ENCODE measurements at places on chromosomes 4 and X.

DNA sequence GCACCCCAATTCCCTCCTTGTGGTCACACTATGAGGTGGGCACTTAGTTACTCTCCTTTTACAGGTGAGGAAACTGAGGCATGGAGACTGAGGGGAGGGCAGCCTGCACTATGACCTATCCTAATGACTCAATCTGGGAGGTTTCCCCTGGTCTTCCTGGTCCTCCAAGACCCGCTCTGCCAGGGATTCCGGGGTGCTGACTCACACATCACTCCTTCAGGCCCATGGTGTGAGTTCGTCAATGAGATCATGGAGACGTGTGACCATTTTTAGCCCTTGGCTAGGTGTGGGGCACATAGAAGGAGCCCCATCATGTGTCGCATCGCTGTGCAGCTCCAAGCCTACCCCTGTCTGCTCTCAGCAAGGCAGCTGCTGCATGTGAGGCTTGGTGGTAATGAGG, 32.4 kb upstream of the BCOR start:
- no peak for DNase-seq

DNA sequence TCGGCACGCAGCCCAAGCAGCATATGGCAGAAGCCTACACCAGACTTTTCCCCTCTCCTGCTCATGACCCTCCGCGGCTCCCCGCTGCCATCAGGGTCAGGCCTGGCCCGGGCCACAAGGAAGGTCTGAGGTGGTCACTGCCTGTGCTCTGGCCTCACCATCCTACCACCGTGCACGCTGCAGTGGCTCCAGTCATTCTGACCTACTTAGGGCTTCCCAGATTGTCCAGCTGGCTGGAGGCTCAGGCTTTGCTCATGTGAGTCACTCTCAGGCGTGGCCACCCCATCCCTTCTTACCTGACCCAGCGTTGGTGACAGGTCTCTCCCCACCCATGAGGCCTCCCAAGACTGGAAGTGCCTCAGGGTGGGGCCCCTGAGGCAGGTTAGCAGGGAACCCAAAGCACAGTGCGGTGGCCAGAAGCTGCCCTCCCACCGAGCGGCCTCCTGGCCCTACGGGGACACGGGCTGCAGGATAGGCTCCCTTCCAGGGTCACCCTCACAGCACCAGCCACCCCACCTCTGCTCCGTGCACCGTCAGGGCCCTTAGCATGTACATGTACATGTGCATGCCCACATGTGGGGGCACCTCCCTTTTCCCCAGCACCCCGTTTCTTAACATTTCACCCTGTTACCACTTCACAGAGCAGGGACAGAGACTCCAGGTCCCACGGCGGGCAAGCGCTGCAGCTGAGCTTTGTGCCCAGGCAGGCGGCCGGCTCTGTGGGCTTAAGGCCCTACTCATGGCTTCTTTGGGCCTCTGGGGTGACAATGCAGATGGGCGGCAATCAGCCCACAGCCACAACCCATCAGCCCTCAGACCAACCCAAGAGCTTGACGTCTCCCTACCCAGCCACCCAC, 2.2 kb downstream of the TREX2 start:
- DNase-seq = no peak

DNA sequence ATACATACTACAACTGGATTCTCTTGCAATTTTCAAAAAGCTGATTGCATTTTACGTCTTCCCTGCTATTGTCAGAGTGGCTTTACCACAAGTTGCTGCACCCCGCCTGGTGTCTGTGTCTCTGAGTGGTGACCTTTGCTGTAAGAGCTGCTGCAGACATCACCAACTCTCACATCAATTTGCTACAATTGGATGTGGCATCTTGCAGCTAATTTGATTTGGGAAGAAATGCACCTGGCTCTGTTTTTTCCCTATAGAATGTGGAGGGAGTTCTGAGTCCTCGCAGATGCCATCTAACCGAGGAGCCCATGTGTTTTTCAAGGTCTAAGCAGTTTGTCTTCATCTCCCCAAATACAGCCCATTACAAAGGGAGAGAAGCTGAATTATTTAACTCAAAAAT, 73.8 kb upstream of the PHOX2B start:
- no peak for DNase-seq

GRCh38 chr4:83114576-83114975, at the start of gene PLAC8:
Gene PLAC8, minus strand, starts transcription at chr4:83114729. Its CDS starts 6,808 bp downstream, at chr4:83107921.
- DNase-seq = no peak

GRCh38 chr4:80133240-80133783, 60.3 kb upstream of the ANTXR2 start:
- DNase-seq = no peak

DNA sequence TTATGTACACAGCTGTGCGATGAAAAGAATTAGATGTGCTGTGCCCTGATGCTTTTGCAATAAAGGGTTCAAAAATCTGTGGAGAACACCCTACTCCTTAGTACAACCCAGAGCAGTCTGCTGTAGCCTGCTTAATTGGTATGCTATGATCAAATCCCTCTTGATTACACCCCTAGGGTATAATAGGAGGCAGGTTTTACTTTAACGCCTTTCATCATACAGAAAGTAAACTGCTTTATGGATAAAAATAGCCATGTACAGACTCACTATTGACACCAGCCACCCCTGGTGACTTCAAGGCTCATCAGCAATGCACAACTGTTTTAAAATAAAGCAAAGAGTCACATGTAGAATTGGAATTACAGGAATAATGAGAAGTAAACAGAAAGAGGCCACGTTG, 315.3 kb downstream of the DMD start:
- DNase-seq = peak; percentile 96

GRCh38 chr4:11081006-11081405, 347.7 kb downstream of the HS3ST1 start:
- no peak for DNase-seq

DNA sequence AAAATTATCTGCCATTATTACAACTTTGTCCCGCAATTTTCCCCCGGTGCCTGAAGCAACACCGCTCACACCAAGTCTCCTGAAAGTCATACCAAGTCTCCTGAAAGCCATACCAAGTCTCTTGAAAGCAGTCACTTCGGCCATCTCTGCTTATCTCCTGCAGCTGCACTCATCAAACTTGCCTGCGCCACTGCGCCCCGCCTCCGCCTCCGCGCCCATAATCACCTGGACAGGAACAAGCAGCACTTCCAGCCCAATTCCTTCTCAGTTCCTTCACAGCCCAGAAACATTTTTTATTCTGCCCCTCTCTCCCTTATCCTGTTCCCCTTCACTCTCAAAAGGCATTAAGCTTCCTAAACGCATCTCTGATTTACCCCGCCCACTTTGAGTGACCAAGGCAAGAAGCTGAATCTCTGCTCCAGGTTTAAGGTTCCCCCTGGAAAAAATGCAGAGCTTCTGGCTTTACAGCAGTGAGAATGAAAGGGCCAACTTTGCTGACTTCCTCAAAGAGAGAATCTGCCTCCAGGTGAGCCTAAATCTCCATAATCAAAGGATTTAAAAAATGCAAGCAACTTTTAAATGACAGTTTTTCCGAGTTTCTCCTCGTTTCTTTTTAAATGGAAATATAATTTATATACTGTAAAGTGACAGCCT, 7.7 kb downstream of the GPR50 start:
- DNase-seq = no peak

GRCh38 chr4:16161851-16162408, 64.3 kb downstream of the TAPT1 start:
- no peak for DNase-seq

- DNase-seq = no peak
Measured at GRCh38 chrX:26915064-26915463, 548.1 kb downstream of the PPP4R3C start.

DNA sequence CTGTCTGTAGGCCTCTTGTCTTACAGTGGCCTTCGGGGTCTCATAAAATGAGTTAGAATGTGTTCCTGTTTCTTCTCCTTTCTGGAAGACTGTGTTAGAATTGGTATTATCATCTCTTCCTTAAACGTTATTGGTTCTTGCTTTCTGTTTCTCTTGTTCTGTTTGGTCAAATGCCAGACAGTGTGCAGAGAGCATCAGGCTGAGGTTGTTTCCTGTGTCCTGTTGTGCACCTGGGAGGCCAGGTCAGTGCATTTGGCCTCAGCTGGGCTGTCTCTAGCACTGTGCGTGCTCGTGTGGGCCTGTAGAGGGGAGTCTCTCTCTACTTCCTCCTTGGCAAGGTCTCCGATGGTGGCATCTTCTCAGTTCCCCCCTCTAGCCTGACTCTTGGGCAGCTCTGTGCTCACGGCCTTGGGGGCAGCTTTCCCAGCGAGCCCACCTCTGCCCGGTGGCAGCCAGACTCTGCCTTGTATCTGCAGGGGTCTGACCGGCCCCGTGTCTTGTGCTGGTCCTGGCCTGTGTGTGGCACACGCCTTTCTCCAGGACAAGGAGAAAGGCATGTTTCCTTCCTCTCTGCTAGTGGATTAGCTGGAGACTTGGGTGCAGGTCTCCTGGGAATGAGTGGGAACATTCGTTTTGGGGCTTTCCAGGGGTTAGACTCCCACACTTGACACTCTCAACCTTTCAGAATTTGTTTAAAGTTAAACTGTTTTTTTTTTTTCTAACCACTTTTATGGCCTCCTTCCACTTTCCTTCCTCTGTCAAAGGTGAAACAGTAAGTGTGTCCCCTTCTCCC, 62.3 kb downstream of the FAM193A start:
- DNase-seq = no peak

GRCh38 chr4:143025081-143025704, 159.5 kb upstream of the USP38 start:
- no peak for DNase-seq

DNA sequence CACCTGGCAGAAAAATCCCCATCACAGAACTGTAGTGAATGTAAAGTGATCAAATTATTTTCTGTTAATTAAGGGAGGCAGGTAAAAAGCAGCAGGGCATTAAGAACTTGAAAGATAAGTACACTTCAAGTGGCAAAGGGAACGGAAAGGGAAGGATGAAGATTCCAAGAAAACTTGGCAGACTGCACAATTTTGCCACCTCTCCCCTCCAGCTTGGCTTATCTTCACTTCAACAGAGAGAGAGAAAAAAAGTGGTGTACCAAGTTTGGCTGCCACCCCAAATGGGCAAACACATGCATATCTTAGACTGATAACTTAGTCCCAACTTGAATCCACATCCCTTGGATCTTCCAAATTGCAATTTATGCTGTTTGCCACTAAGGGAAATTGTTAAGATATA, 598.1 kb upstream of the ACTRT1 start:
- DNase-seq = peak; percentile 7

DNA sequence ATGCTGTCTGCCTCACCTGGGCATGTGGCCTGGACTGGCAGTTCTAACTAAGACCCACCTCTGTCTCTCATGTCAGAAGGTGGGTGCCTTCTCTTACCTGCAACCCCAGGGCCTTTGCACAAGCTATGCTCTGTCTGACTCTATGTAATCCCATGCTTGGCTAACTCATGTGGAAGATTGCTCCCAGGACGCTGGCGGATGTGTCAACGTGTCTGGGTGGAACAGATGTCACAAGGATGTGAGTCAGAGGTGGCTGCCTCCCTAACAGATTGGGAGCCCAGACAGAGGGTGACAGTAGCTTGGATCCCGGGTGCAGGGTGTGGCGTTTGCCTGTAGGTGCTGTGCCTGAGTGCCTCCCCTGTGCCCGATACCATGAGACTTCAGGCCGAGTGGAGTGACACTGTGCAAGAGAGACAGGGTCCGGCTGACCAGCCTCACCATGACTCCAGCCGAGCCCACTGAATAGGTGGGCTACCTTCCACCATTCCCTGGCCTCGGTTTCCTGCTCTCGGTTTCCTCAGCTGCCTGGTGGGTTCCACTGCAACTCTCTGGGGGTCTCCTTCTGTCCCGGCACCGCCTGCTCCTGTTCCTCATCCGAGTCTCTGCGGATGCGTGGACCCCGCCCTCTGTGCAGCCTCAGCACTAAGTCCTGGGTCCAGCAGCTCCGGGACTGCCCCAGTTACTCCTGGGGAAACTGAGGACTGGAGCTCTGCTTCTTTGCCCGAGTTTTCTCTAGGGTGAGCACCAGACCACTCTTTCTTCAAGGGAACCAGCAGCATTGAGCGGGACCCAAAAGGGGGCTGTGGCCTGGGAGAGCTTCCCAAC, 11.0 kb downstream of the SH3BP2 start:
- no peak for DNase-seq

DNA sequence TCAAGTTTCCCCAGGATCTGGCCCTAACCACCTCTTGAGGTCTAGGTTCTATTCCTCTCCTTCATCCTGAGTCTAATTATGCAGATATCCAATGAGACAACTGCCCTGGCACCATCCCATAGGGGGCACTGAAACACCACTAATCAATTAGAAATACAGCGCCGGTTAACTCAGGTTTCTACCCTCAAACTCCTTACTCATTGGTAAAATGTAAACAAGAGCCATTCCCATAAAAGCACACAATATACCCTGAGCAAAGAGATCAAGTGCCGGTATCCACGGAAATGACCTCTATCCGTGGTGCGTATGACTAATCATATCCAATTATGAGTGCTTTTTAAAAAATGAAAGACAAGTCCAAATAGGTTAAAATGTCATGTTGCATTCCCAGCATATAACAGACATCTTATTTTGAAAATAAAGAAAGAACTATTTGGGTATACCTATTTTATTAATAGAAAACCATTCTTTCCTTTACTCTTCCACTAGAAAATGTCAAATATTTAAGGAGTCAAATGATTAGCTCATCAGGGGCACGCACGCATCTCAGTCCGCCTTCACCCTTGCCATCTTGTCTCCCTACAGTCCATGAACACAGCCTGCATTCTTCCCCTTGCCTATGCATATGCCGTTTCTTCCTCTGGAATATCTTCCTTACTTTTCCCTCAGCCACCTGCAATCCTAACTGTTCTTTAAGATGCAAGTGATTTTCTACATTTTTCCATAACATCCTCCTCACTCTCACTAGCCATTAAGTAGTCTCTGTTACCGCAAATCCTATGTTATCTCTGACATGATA, 141.1 kb downstream of the MAML3 start:
- peak; percentile 51 for DNase-seq

GRCh38 chr4:144634978-144635747, 10.8 kb upstream of the HHIP start:
- DNase-seq = no peak

- no peak for DNase-seq
Measured at GRCh38 chr4:13298655-13299054, 185.5 kb downstream of the RAB28 start.

DNA sequence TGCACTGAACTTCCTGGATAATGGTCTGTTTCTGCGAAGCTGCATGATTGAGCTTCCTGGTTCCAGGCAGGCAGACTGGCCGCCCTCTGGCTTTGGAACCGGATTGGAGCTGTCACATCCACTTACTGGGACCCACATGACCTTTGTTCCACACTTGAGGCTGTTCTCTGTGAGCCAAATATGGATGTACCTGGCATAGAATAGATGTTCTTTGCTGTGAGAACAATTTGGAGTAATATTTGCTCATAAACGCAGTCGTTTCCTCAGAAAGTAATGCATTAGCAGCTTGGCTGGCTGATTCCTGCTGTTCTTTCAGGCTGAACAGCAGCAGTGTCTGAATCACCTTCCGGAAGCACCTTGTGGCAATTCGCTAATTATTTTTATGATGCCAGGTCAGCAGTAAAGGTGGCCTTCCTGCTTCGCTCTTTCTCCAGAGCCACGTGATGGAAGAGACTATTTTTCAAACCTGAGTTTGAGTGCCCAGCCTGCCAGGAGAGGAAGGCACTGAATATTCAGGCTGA, 78.1 kb upstream of the BOD1L1 start:
- DNase-seq = peak; percentile 88

Measured in NCI-H1417 (cell line).